ENCODE measurements at places on chromosomes 6 and 20.
A peak's percentile ranks its signal among the peaks of the same experiment; 100 is the strongest.

DNA sequence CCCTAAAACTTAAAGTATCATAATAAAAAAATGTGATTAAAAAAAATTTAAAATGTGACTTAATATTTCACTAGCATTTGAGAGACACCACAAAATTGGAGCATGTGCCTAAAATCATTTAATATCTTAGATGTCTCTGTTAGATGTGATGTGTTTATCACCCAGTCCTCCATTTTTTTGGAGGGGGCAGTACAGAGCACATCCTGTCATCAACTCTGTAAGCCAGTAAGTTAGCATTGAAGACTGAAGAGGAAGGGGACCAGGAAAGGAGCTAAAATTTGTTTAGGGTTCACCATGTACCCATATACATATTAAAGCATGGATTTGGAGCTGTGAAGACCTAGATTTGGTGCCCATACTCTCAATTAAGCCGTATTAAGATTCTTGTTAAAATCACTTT, 30.7 kb upstream of the ADIG start:
- DNase-seq: no peak

GRCh38 chr6:52077180-52077884, 10.1 kb downstream of the PKHD1 start:
- no peak for DNase-seq

DNA sequence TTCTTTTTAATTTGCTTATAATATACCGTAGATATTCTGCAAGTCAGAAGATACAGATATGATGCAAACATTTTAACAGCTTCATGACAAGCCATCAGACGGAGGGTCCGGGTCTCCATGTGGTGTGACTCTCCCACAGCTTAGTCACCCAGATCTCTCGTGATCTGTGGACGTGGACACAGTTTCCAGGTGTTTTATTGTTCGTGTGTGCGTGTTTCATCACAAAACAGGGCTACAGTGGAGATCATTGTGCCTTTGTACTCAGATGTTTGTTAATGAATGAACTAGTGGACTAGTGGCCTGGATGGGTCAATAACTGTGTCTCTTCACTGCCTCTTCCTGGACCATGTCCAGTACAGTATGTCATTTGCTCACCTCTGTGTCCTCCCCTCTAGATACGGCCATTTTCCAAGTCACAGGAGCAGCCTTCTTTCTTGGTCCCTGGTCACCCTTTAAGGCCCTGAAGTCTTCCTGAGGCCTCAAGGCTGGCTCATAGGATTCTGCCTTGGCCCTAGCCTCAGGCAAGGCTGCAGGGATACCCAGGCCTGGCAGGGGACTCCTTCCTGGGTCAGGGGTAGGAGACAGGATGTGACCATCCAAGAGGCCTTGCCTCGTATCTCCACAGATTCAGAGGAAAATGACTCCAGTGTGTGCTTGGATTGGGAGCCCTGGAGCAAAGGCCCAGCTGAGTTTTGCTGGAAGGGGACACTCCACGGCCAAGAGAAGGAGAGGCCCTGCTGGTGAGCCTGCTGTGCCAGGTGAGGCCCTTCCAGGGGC, 4.6 kb downstream of the ADIG start:
- no peak for DNase-seq

DNA sequence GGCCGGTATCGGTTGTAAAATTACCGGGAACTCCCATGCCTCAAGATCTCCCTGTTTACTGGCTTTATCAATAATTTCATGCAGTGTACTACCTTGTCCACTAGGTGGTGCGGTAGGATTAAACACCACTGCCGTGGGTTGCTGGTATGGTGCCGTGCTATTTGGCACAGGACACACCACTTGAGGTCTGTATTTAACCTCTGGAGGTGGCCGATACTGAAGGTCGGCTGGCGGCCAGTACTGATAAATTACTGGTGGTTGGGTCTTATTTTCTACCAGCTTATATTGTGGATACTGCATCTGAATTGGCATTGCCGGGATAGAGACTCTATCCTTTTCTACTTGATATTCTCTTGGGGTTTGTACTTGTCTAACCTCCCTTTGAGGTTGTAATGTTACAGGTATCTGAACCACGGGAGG, 14.3 kb upstream of the PTCRA start:
- DNase-seq: peak; percentile 75

GRCh38 chr6:104226790-104227446, 632.8 kb downstream of the HACE1 start:
- DNase-seq: no peak

GRCh38 chr6:55756531-55757031, 118.8 kb downstream of the BMP5 start:
- no peak for DNase-seq

- no peak for DNase-seq
These were observed 61.8 kb upstream of the AFDN start for GRCh38 chr6:167764713-167765479.

DNA sequence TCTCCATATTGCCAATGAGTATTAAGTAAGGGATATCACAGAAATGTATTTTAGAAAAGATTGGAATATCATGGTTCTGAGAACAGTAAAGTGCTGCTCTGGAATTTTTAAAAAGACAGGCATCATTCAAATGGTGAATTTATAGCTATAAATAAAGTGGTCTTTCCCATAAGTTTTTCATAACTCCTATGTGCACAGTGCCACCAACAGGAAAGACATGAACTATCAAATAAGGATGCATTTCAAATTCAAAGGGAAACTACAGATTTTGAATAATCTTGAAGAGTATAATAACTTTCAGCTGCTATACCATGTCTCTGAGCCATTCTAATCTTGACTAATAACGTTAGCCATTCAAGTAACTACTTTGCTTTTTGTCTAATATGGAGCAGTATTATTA, 456.8 kb upstream of the GJE1 start:
- no peak for DNase-seq

DNA sequence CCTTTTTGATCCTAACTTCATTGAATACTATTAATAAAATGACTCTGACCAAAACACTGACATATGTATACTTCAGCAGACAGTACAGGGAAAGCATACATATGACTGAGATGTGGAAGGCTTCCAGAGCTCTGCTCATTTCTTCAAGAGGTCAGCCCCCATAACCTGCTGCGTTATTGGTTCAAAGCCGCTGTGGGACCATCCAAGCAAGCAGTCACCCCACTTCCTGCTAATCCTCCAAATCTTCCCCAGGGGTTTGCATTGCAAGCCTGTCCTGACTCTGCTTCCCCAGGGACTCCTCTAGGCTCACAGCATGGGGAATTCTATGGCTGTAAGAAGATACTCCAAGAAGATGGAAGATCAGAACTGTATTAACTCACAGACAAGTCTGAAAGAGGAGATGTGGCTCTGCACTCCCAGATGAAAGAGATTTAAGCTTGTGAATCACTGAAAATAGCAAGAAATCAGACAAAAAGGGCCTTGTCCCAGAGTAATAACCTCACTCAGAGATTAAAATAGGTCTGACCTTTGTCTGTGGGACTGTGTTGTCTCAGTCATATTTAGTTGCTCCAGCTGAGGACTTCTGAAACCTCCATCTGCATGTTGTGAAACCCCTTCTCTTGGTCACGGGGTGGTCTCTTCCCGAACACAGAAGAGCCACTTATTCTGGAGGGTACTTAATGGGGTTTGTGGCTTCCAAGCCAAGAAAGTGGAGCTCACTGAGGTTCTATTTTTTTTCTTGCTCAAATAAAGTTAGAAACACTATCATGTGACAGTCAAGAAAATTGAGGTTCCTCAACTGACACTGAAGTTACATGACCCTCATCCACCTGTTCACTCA, 101.5 kb upstream of the MARCKS start:
- no peak for DNase-seq

- DNase-seq: no peak
These were observed 58.6 kb downstream of the TGM2 start for GRCh38 chr20:38106461-38106860.

DNA sequence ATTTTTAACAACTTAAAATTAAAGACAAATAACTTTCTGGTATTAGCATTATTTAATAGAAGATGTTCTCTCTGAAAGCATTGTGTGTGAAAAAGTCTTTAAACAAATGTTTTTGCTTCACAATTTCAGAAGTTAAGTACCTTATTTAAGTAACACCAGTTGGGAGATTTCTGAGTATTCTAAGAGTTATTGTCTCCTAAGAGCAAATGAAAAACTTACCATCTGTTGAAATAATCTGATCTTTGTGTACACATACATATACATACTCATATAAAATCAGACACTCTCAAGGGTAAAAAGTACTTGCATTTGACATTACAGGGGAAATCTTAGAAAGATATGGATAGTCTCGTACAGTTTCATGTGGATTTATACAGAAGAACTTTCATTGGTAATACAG, 2.4 kb downstream of the BTBD3 start:
- no peak for DNase-seq

- peak; percentile 65 for DNase-seq
These were observed 586 bp upstream of the HMGA1 start for GRCh38 chr6:34236131-34236442.

GRCh38 chr6:56026455-56027180, 151.2 kb upstream of the BMP5 start:
- DNase-seq: no peak

DNA sequence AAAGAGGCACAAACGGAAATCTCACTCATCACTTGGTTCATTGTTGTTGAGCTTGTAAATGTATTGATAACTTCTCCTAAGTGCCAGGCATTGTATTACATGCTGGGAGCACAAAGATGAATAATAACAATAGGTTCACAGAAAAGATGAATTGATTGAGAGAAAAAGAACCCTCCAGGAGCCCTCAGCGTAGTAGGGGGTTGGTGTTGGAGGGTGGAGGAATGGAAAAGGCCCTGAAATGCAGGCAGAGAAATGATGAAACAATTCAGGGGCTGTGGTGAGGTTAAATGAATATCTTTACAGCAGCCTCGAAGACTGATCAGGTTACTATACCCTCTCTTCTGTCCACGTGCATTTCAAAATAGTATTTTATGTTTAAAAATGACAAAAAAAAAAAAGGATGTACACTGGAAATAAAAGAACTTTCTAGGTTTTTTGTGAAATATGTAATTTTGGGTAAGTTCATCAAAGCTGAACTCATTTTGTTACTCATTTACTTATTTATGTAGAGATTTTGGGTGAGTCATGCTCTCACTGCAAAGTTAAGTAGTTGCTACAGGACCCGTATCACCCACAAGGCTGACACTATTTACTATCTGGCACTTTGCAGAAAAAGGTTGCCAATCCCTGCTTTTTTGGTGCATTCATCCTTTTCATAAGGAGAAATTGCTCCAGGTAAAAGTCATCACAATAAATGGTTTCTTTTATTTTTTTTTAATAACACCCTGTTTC, 277.3 kb downstream of the ZNF217 start:
- DNase-seq: no peak

DNA sequence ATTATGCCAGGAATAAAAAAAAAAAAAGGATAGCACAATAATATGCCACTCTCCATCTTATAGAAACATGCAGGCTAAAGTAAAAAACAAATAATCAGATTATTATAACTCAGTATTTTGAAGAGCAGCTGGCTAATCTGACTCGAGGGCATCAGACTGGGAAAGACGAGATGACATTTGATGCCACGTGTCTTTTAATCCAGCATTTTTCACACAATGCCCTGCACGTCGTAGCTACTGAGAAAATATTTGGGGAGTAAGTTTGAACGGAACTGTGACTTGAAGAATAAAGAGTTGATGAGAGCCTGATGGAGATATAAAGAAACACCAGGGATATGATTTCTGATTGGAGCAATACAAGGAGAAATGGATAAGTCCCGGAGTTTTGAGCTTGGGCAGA, 237.7 kb downstream of the ARID1B start:
- no peak for DNase-seq

DNA sequence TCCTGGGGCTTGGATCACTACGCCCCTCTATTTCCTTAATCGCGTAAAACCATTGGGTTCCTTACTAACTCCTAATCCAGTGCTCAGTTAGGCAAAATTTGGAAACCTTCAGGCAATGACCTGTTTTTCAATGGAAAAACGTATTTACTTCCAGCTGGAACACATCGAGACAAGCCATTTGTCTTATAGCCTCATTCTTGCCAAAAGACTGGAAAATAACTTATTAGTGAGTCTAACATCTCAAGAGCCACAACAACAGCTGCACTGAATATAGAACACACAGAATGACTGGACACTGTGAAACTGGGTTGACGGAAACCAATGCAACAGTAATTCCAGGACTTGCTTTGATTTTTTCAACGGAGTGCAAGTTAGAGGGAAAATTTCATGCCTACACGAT, 125.2 kb upstream of the MAP3K7 start:
- no peak for DNase-seq

GRCh38 chr6:156879186-156879585, 102.0 kb downstream of the ARID1B start:
- DNase-seq: no peak

DNA sequence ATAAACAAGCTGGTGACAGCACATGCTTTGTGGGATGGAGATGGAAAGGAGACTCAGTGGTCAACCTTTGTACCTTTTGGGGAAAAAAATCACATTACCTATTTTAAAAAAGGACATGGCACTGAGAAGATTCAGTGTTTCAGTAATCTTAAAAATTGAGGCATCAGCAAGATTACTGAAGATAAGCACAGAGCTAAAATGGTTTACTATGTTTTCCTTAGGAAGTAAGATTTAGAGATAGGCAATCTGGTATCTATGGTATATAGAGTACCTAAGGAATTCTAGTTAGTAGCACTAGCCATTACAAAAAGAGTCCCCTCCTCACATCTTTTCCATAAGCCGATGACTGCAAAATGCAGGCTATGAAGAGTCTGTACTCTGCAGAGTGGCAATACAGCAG, 35.7 kb downstream of the TOMM6 start:
- no peak for DNase-seq

Data from stimulated activated naive CD8-positive, alpha-beta T cell treated with anti-CD3 and anti-CD28 coated beads, Interleukin-15, amount 100 ng/mL, for 72 hours (primary cell).